ENCODE measurements at places on chromosomes 4 and X.
A peak's percentile ranks its signal among the peaks of the same experiment; 100 is the strongest.

- no peak for DNase-seq
Observed at GRCh38 chrX:151391722-151392121, 5.3 kb upstream of the VMA21 start.

DNA sequence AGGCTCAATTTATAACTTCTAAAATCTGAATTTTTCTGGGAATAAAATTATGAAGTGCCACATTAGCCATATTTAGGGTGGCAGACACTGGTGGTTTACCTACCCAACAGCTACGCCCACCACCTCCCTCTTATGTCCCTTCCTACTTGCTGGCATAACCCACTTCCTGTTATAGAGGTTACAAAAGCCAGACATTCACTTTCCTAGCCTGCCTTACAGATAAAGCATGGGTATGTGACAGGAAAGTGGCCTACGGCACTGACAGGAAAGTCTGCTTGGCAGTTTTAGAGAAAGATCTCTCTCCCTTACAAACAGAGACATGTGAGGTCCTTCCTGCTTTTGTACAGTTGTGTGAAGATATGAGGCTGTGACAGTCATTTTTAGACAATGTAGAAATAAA, 12.4 kb downstream of the DDX53 start:
- no peak for DNase-seq

- no peak for DNase-seq
Observed at GRCh38 chr4:125390727-125391126, 76.0 kb downstream of the FAT4 start.

GRCh38 chr4:151692821-151693673, 67.8 kb downstream of the GATB start:
- DNase-seq = no peak

GRCh38 chr4:184902550-184902949, 76.8 kb upstream of the ACSL1 start:
- peak; percentile 41 for DNase-seq

- DNase-seq = no peak
Observed at GRCh38 chr4:38001927-38002326, 41.7 kb downstream of the PTTG2 start.

- no peak for DNase-seq
Observed at GRCh38 chr4:174708381-174708780, 120.7 kb downstream of the GLRA3 start.

DNA sequence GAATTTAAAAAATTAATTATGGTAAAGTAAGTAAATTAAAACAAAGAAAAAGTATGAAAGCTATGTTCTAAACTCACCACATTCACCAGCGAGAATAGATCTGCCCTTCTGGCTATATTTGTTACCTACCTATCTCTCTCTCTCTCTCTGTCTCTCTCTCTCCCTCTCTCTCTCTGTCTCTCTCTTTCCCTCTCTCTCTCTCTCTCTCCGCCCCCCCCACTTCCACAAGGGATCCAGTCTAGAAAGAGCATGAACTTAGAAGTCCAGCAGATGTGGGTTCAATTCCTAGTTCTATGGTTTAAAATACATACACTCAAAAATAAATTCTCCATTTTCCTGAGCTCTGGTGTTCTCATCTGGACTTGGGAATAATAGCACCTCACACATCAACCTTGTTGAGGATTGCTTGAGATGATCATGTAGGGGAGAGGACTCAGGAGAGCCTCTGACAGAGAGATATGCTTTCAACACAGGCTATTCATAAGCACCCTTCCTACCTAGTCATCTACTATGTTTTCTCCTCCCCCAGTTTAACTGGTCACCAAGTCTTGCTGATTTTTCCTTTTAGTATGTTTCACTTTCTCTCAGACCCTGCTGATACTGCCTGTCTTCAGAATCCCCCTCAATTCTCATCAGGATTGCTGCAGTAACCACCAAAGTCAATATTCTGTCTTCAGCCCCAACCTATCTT, 64.7 kb downstream of the SLC7A11 start:
- no peak for DNase-seq

GRCh38 chr4:11105715-11106114, 323.0 kb downstream of the HS3ST1 start:
- no peak for DNase-seq

GRCh38 chr4:70997036-70997435, 3.6 kb downstream of the DCK start:
- no peak for DNase-seq

DNA sequence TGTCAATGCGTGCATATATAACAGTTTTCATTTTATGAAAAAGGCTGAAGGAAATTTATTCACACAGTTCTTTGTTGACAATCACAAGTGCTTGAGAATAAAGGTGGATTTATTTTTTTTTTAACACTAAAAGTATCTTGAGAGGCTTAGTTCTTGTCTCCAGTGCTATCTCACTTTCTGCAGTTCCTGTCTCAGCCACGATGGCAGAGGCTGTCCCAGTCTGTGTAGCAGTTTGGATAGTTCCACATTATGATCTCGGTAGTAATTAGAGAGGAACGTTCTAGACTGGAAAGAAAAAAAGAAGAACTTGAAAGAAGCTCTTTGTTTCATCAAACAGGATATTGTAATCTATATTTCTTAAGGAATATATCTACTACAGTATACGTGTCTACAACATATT, 229.0 kb downstream of the UGT8 start:
- DNase-seq = no peak

GRCh38 chrX:138711399-138712347, at the start of gene FGF13:
FGF13 (minus strand) TSS chrX:138711717; CDS start chrX:138711003, 714 bp downstream.
- DNase-seq = no peak

DNA sequence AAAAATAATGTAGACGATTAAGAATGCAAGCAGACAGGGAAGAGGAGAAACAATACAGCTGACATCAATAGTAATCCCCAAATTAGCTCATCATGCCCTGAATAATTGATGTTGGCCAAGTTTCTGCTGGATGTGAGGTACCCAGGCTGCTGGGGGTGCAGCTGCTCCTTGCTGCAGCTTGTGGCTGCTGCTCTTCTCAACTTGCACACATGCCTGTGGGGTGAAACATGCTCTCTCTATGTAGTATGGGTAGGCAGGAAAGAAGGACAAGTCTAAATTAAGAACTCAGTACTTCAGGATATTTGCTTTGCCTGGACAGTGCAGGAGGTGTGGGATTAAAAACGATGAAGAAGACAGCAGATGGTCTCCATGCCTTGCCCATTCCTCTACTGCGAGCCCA, 16.7 kb downstream of the EDA2R start:
- DNase-seq = no peak

GRCh38 chr4:42489095-42489494, 91.8 kb downstream of the SHISA3 start:
- no peak for DNase-seq

- DNase-seq = no peak
Observed at GRCh38 chrX:2819345-2820135, 9.2 kb upstream of the GYG2 start.

- DNase-seq = no peak
Observed at GRCh38 chrX:43595931-43596330, 60.2 kb upstream of the MAOA start.

DNA sequence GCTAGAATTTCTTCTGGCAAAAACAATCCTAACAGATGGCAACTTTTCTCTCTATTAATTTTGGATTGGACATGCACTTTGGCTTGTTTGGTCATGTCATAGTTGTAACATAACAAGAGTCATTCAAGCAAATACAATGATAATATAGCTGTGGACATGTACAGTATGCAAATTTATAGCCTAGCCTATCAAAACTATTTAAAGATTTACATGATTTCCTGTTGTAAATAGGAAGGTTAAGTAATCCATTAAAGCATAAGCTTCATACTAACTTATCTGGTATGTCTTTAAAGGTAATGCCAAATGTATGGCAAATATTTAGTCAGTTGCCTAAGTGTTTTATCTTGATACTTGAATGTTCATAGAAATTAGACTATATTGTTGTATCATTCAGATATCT, 45.3 kb downstream of the RPA4 start:
- peak; percentile 39 for DNase-seq

DNA sequence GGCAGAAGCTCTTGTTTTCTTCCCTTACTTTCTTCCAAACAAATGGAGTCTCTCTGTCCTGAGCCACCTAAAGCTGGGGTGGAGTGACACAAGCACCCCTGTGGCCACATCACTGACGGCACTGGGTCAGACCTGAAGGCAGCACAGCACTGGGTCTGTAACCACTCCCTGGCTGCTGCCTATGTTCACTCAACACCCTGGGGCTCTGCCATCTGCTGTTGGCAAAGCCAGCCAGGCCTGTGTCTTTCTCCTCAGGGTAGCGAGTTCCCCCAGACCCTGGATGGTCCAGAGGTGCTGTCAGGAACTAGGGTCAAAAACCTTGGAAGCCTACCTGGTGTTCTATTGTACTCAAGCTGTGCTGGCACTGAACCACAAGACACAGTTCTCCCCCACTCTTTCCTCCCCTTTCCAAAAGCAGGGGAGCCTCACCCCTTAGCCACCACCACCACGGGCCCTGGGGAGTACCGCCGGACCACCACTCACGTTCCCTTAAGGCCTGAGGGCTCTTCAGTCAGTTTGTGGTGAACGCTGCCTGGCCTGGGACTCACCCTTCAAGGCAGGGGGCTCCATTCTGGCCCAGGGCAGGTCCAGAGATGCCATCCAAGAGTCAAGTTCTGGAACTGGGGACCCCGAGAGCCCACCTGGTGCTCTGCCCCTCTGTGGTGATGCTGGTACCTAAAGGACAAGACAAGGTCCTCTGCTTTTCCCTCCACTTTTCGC, 31.5 kb downstream of the TMEM271 start:
- DNase-seq = no peak

- DNase-seq = no peak
Observed at GRCh38 chrX:125198546-125198945, 121.1 kb upstream of the TEX13C start.

GRCh38 chrX:55135171-55135570, 46.4 kb downstream of the PAGE2 start:
- no peak for DNase-seq

DNA sequence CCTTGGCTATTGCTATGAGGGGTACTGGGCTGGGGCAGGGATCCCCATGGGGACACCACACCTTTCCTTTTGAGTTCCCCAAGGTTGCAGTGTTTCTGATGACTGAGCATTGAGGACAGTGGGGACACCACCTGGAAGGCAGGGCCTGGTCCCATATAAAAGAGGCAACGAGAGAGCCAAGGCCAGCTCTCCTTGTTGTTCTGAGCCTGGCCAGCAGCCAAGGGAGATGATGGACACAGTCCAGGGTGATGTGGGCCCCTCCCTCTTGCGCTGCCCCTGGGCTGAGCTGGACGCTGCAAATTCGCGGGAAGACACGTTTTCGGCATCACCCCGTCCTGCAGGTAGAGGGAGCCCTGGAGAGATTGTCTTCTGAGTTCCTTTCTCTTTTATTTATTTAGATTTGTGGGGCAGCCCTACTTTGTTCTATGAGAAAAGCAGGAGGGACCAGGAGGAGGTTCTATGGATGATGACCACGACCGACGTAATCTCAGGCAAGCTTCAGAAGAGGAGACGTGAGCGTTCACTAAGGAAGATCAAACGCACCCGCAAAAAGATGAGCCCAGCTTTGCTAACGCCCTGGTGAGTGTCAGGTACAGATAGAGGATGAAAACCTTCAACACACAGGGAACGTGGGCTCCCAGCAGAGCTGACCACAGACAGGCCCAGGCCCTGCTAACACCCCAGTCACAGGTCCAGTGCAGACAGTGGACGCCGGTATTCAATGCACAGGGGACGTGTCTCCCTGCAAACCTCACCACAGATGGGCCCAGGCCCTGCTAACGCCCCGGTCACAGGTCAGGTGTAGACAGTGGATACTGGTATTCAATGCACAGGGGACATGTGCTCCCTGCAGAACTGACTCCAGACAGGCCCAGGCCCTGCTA, 97.4 kb downstream of the SHOX start:
- DNase-seq = no peak

GRCh38 chrX:53494436-53494835, 60.3 kb upstream of the HSD17B10 start:
- DNase-seq = no peak

- no peak for DNase-seq
Observed at GRCh38 chrX:7447801-7448499, 300.0 kb upstream of the PUDP start.

DNA sequence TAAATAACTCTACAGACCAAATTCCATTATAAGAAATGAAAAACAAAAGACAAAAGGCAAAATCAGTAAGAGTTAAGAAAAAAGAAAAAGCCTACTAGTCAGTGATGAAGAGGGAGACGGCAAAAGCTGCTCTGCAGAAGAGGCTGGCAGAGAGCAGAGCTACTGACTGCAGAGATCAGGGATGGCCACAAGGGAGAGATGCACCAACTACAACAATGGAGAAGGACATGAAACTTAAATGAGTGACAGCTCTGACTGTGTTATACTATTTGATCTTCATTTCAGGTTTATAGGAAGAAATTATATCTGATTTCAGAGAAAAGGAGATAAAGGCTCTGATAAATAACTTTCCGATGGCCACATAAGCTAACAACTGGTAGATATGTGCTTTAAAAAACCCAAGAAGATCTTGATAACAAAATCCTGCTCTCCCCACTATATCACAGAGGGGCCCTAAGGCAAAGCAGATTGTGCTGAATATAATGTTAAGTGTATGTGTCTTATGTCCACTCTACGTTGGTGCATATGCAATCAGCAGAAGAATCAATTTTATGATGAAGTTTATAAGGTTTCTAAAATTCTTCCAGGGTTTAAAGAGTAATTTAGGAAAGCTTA, 58.4 kb upstream of the COX18 start:
- peak; percentile 26 for DNase-seq

DNA sequence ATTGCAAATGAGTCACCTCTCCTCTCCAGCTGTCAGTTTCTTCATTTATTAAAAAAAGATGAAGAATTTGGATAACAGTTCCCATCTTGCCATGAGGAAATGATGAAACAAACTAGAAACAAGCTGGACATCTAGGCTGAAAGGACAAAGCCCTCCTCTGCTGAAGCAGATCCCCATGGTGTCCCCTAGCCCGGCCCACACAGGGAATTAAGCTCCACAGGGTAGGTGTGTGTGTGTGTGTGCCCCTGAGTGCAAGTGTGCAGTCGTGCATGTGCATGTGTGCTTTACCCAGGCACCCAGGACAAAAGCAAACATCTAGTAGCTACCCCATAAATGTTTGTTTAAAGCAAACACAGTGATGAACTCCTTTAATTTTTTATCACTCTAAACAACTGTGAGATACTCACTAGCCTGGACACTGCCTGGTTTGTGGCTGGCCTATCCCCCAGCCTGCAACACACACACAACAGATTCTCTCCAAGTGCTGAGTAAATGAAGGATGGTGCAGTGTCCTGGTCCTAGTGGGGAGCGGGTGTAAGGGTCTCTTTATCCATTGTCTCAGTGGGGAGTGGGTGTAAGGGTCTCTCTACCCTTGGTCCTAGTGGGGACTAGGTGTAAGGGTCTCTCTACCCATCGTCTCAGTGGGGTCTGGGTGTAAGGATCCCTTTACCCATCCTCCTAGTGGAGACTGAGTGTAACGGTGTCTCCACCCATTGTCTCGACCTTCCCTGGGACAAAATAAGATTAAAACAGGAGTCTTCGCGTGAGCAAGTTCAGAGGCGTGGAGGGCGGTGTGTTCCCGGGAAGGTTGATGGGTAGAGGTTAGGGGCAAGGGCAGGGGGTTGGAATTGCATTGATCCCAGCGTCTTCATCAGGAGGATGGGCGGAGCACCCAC, 688 bp upstream of the EVC start:
- no peak for DNase-seq

DNA sequence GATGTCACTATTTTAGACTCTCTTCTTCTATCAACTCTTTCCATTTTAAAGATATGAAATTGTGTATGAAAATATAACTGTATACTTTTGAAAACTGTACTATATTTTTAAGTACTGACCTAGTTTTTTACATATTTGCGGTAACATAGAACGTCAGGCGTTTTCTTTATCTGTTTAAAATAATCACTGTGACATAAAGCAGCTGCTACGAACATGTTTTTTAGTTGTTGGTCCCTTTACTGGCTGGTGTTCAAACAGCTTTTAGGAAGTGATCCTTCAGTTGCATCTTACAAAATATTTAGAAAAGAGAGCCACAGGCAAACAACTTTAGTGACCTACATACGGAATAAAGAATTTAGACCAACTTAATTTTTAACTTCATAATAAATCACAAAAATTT, 73.1 kb downstream of the METTL14 start:
- no peak for DNase-seq

Measured in trophoblast cell (in vitro differentiated cells and primary cell).